Right ventricle myocardium superior (tissue), 1 donor: ENCODE measurements at places on chromosomes 4 and X. TPM values are rescaled to one million over a fixed set of nuclear protein-coding genes. Genes with fewer than 3 reads are reported as not detected.

The SASH3 gene
- 2.2 TPM for total RNA-seq

The APLN gene
- 15.4 TPM for total RNA-seq

The ESX1 gene
- total RNA-seq, result not detected

The ATOH1 gene
- not detected for total RNA-seq

The KCTD8 gene
- total RNA-seq, result 0.08 TPM

The CSAG3 gene
- total RNA-seq, result not detected

The ZNF518B gene
- total RNA-seq, result 20.2 TPM

The FGFBP2 gene
- total RNA-seq, result 2.0 TPM

The PRKG2 gene
- 0.05 TPM for total RNA-seq

The VEGFC gene
- total RNA-seq, result 5.4 TPM

The CABS1 gene
- not detected for total RNA-seq

The HPGD gene
- 1.3 TPM for total RNA-seq

The KCND1 gene
- 0.38 TPM for total RNA-seq

The STARD8 gene
- total RNA-seq, result 10.5 TPM

The HDAC8 gene
- total RNA-seq, result 15.8 TPM

The SYTL5 gene
- total RNA-seq, result not detected

The ALAS2 gene
- 0.51 TPM for total RNA-seq

The MND1 gene
- total RNA-seq, result 0.38 TPM

The NAA11 gene
- total RNA-seq, result not detected

The GABRE gene
- total RNA-seq, result 28.0 TPM

The MXRA5 gene
- 1.3 TPM for total RNA-seq
